ENCODE measurements at places on chromosomes 2 and 18.

DNA sequence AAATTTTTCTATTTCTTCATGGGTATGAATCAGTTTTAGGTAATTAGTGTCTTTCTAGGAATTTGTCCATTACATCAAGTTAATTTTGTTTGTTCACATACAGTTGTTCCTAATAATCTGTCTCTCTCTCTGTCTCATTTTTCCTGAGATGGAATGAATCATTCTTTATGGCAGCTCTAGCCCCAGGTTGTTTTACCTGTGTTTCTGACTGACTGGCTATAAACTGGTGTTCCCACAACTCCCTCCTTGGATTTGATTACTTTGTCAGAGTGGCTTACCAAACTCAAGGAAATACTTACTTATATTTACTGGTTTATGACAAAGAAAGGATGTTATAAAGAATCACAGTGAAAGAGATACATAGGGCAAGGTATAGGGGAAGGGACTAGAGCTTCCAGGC is 15.1 kb downstream of the ADNP2 start:
- no peak for DNase-seq

- DNase-seq = no peak
Observed at GRCh38 chr2:190540048-190540447, 5.5 kb upstream of the NEMP2 start.

DNA sequence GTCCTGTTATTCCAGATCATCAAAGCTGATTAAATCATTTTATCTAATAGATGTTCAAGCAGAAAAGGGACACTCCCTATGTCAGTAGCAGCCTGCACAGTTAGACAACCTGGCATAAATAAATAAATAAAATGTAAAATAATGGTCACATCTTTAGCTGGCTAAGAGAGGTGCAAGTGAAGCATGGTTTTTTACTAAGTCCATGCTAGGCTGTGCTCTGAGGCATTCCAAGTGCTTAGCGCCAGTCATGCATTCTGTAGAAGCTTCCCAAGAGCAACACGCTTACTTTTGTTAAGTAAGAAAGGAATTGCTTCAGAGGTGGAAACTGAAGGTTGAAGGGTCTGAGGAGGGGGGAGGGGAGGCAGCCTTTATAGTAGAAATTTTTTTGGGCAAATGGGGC is 351.2 kb downstream of the CDH2 start:
- DNase-seq = no peak

GRCh38 chr2:241344925-241345651 is 11.0 kb upstream of the FARP2 start:
- DNase-seq = no peak

GRCh38 chr2:150339951-150340350 is 147.5 kb downstream of the RND3 start:
- no peak for DNase-seq

- DNase-seq = no peak
Observed at GRCh38 chr2:239240414-239240881, 160.4 kb downstream of the HDAC4 start.
